Stomach (tissue), 19 donors: ENCODE measurements at places on chromosomes 7 and 10. TPM values are rescaled to one million over a fixed set of nuclear protein-coding genes. Genes with fewer than 3 reads are reported as not detected.

- DNase-seq = peak; percentile 71
Measured at GRCh38 chr7:33062023-33062781, at the start of gene NT5C3A. Gene NT5C3A (minus strand): TSS chr7:33062776. CDS start chr7:33062705, 71 bp downstream.

- no peak for DNase-seq
Measured at GRCh38 chr7:134444961-134445315, 14.0 kb downstream of the AKR1B1 start.

DNA sequence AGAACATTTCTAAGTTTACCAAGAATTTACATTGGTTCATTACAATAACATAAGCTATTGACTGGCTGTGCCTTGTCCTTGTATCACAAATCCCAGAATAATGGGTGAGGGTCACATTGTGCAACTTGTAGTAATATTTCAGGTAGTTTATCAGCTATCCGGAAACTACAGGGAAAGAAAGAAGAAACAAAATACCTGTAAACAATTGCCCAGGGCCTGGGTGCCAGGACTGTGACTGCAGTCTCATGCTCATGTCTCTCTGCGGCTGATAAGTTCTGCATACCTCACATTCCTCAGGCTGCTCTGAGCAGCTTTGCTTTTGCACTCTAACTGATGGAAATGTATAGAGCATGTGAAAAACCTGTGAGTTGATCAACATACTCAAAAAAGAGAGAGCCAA lies 131.8 kb upstream of the TRIM24 start:
- no peak for DNase-seq

Gene BCAP29
- 44.9 TPM for total RNA-seq

Gene BMPER
- not detected for total RNA-seq

DNA sequence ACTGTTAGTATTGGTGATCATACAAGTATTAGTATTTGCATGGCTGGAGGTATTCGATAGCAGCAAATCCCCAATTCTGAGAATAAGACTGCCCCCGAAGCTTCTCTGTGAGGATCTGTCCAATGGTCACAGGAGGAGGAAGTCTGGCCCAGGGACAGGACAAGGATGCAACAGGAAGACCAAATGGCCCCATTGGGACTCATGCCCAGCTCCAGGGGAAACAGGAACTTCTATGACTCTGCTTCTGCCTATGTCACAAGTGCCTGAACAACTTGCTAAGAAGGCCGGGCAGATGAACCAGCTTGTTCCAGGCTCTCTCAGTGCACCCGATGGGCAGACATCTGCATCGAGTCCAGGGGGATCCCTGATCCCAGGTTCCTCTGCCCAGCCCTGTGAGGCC lies 172.0 kb upstream of the GRB10 start:
- no peak for DNase-seq

GRCh38 chr10:121248266-121248665 lies 350.0 kb downstream of the FGFR2 start:
- DNase-seq = no peak

Gene CPEB3
- total RNA-seq = 5.2 TPM
